ENCODE measurements at places on chromosomes 16 and 17.

GRCh38 chr17:40458851-40459482 lies 15.7 kb downstream of the IGFBP4 start:
- no peak for DNase-seq

- DNase-seq: peak; percentile 33
Observed at GRCh38 chr16:31427441-31428278, 500 bp downstream of the COX6A2 start.

GRCh38 chr17:7109461-7110322 lies 4.9 kb downstream of the ASGR2 start:
- no peak for DNase-seq

- no peak for DNase-seq
Observed at GRCh38 chr16:9401173-9401572, 309.7 kb downstream of the HAPSTR1 start.

DNA sequence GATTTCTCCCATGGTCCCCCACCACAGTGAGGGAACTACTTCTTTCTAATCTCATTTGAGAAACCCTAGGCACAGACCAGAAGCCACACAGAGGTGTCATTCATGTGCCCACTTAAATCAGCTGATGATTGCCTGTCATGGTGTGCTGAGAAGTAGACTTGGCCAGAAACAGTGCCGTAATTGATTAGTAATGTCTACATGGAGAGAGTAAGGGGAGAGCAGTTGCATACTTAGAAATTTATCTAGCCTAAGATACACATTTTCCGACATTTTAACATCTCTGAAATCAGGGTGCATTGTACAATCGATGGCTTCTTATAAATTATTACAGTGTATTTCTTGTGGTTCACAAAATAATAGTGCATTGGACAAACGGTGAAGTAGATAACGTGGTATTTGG lies 271.8 kb downstream of the IRF8 start:
- no peak for DNase-seq

GRCh38 chr16:78703936-78704335 lies 604.5 kb downstream of the WWOX start:
- no peak for DNase-seq
